ENCODE measurements at places on chromosomes 11 and 22.

DNA sequence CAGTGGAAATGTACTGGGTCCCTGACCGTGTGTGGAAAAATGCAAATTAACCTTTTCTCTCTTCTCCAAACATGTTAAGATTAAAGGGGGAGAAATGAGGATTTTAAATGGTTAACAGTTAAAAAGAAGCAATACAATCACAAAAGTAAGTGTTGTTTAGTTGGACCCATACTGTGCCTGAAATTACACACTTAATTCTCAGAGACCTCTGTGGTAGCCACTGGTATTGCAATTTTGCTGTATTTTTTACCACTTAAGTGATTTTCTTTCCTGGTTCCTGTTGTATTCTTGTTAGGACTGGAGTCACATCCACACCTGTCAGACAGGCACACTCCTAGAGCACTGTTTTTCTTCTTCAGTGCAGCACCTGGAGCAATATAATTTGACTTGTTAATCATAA, 179.6 kb upstream of the PDGFD start:
- DNase-seq, result no peak

GRCh38 chr11:32809313-32809712, 14.9 kb upstream of the CCDC73 start:
- peak; percentile 38 for DNase-seq

DNA sequence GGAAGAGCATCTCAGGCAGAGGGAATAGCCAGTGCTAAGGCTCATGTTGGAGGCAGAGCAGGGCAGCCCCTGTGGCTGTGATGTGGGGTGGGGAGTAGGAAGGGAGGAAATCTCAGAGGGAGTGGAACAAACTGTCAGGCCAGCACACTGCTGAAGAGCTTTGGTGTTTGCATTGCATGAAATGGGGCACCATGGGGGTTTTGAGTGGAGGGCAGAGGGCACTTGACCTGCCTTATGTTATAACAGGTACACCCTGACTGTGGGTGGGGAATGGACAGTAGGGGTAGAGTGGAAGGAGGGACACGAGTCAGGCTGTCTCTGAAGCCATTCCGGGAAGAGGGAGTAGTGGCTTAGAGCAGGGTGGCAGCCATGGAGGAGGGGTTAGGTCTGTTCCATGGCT, 24.0 kb downstream of the PRDM11 start:
- no peak for DNase-seq

- DNase-seq, result no peak
Measured at GRCh38 chr11:131392528-131393255, 22.3 kb downstream of the NTM start.

DNA sequence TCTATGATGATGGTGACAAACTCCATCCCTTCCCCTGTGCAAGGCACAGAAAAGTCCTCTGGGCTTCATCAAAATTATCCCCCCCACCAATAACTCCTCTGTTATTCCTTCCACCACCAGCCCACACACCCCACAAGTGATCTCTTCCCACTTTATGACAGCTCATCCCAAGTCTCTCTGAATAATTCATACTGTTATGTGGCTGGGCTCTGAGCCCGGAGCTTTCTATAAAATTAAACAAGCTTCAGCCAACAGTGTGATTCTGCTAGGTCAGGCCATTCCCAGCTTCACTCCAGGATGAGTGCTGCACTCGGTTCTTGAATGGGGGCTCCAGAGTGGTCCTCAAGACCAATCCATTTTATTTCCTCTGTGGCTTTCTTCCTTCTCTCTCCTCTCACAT, 83.0 kb downstream of the INSC start:
- no peak for DNase-seq

DNA sequence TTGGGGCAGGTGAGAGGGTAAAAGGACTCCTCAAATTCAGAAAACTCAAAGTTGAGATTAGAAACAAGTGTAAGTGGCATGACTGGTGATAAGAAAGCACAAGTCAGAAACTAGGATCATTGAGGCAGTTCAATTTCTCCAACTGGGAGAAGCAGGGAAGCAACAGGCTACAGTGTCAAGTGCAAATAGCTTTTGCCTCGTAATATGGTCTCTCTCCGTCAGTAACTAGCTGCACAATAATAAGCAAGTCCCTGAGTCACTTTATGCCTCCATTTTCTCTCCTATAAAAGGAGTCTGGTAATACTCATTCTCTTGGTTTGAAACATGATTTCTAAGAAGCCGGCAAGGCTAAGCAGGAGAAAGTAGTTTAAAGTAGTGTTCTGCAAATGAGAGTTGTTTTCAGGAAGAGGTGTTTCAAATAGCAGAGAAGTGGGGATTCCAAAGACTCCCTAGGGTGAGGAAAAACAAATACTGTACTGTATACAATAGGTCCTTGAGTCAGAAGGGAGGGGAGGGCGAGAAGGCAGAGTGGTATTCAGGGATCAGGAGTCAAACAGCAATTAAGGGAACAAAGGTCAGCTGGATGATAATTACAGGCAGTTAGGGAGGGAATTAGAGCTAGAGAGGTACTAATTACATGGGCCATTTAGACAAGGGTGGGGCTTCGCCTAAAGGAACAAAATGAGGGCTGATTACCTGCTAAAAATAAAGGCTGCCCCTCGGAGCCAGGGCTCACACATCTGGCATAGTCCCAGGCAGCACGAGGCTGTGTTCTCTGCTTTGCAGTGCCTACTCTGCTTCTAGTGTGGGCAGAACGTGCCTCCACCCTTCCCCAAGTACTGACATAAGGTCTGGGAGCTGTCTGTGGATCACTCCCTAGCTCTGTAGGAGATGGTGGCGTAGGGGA, 96.0 kb upstream of the BDNF start:
- DNase-seq, result no peak

DNA sequence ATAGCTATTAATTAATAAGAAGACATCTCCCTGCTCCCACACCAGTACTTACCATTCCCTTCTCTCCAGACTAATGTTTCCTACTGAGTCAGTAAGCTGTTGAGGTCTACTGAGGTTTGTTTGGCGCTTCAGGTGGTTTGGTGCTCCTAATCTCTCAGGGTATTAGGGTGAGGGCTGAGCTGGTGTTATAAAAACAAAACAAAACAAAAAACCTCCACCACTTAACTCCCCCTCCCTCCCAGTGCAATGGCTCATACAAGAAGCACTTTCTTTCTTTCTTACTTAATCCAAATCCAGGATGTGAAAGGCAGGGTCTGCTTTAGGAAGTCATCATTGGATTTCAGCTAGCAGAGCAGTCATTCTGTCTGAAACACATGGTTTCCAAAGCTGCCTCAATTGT, 15.3 kb downstream of the CSTPP1 start:
- DNase-seq, result no peak

GRCh38 chr11:1943977-1944376, 3.2 kb upstream of the MRPL23 start:
- no peak for DNase-seq

DNA sequence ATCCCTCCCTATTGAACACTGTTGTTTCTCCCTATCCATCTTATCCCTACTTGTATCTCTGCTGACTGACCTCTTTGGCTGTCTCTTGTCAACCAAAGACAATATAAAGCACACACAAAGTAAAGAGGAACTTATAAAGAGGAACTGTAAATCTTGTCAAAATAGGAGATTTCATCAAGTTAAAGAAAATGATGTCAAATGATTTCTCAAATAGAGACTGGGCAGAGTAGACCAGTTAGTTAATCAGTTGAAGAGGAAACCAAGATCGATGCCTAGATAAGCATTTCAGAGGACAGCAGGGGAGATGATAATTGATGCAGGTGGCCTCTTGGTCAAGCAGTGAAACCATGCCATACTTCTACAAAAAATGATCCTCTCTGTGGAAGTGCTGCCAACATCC, 22.7 kb downstream of the KCNQ1OT1 start:
- no peak for DNase-seq

- no peak for DNase-seq
Measured at GRCh38 chr22:46416891-46417580, 81.5 kb downstream of the TRMU start.

- DNase-seq, result no peak
Measured at GRCh38 chr22:33873186-33873585, 47.1 kb downstream of the LARGE1 start.

- no peak for DNase-seq
Measured at GRCh38 chr22:40258017-40258416, 80.3 kb downstream of the TNRC6B start.

- DNase-seq, result no peak
Measured at GRCh38 chr11:77183431-77183984, 55.5 kb downstream of the MYO7A start.

DNA sequence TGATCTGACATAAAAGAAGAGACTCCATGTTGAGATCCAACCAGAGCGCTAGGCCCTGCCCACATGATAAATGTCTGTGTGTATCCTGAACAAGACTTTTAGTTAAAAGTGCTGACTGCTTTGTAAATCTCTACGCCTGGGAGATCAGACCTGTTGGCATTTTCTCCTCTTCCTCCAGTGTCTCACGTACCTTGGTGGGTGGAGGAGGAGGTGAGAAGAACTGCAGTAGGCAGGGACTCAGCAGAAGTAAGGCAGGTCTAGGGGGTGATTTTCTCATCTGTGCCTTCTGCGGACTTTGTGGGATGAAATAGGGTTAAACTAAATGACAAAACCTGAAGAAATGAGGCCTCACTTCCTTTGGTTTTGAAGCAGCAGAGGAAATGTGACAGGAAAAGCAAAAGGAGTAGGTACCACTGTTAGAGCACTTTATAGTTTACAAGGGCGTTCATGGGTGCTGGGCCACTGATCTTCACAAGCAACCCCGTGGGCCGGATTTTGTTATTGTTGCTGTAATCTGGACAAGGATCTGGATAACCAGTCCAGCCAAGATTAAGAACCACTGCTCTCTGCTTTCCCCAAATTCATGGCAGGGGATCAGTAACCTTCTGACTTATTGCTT, 36.7 kb upstream of the PLET1 start:
- DNase-seq, result no peak

DNA sequence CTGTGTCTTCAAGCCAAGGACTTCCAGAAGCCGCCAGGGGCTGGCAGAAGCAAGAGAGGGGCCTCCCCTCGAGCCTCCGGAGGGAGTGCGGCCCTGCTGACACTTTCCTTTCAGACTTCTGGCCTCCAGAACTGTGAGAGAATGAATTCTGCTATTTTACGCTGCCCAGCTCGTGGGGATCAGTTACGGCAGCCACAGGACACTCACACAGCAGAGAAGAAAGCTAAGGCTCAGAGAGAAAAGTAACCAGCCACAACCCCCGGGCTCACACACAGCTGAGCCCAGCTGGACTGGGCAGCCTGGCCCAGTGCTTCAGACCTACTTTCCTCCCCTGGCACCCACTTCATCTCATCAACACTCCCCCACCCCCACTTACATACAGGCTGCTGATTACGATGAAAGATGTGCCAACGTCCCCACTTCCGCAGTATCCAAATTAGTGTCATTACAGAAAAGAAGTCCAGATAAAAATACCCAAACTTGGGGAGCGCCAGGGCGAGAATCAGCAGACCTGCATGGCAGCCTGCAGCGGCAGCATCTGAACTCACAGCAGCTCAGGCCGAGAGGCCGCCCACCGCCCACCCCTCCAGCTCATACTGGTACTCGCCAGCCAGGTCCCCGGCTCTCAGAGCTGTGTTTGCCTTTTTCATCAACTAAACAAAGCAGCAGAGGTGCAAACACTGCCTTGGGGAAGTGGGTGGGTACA, 15.3 kb downstream of the PHF21B start:
- DNase-seq, result no peak

- DNase-seq, result no peak
Measured at GRCh38 chr22:17880020-17880419, 105.8 kb upstream of the BID start.

- no peak for DNase-seq
Measured at GRCh38 chr11:15730263-15730994, 615.7 kb downstream of the INSC start.

- DNase-seq, result no peak
Measured at GRCh38 chr11:70105369-70105754, 27.2 kb downstream of the ANO1 start.

DNA sequence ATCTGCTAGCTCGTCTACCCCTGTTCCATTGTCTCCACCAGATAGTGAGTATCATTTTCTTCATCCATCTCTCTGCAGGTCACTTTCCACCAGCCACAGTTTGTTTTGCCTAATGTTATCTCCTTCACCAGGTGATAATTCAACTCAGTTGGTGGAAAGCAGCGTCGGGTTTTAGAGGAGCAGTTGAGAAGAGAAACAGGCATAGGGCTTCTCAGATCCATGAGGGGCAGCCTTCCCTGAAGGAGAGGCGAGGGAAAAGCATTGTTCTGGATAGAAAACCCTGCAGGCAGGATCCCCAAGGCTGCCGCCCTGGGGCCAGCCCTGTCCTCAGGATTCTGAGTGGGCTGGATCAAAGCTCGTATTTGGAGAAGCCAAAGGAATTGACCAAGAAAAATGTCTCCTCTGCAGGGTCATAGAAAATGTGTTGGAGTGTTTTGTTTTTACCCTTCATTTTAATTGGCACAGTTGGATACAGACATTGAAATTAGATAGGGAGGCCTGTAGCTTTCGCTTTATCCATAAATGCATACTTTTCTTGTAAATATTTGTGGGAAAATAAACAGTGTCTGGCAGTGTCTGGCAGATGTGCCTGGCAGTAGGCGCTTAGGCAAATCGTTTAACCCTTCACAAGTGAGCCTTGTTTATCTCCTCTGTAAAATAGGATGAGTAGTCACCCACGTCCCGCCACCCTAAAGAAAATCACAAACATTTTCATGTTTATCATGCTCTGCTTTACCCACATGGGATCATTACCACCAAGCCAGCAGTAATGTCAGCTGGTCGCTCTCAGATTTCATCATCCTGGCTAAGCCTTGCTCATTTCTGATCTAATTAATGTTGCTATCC, 73.4 kb upstream of the TTC12 start:
- DNase-seq, result no peak

GRCh38 chr11:69983897-69984438, 94.1 kb upstream of the ANO1 start:
- no peak for DNase-seq

- no peak for DNase-seq
Measured at GRCh38 chr11:65321828-65322485, 7.3 kb downstream of the CDC42EP2 start.

DNA sequence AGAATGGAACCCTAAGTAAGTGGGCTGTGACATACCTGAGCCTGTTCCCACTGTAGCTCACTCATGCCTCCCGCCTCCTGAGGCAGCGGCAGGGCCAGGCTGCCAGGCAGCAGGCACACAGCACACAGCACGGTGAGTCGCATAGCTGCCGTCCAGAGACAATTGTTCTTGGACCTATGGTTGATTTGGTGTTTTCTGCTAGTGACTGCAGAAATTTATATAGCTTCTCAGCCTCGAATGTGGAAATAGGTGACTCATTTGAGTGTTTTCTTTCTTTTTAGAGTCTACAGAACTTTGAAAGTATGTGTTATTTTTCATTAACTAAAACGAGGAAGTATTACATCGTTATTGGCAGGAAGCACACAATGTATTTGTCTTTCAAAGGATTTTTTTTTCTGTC, at the start of gene MMP7:
MMP7 (minus strand) TSS at position 190 of the 400 bp plus-strand sequence; CDS start at position 143, 47 bp downstream.
- no peak for DNase-seq

DNA sequence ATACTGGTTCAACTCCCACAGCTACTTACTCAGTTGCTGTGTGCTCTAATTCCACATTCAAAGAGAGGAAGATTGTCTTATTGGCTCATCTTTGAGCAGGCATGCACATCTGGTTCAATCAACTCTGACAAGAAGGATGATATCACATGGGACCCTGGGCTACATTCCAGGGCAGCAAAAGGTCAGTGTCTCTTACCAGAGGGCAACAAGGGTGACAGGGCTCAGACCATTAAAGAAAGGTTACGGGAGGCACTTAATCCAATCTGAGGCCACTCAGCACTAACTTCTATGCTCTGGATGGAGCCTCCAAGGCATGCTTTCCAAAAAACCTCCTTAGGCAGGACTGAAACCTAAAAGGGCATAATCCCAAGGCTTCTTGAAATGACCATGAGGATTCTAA, 549.4 kb upstream of the API5 start:
- no peak for DNase-seq

- DNase-seq, result no peak
Measured at GRCh38 chr22:19705181-19705934, 8.9 kb upstream of the SEPTIN5 start.
